ENCODE measurements at places on chromosomes 1 and 21.

- no peak for DNase-seq
These were observed 151.7 kb downstream of the SEC16B start for GRCh38 chr1:177817937-177818875.

DNA sequence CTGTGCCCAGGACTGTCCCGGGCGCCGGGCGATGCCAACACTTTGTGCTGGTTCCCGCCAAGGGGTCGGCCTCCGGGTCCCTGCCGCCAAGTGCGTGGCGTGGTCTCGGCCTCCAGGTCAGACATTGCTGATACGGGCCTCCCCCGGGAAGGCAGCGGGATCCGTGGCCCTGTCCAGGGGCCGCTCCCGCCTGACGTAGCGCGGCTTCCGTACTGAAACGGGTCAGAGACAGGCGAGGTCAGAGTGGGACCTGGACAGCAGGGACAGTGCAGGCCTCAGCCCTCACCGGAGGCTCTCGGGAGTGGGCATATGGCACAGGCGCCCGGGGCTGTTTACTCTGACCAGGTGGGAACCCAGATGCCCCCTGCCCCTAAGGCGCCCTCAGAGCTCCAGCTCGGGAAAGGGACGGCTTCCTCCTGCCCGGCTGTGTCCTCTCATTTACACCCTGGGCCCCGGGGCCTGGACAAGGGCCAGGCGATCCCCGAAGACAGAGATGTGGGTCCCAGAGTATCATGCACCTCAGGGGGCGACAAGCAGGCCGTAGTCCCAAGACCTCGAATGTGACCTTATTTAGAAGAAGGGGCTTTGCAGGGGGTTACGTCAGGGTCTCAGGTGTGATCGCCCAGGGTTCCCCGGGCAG, 8.8 kb upstream of the RNF223 start:
- DNase-seq: no peak

DNA sequence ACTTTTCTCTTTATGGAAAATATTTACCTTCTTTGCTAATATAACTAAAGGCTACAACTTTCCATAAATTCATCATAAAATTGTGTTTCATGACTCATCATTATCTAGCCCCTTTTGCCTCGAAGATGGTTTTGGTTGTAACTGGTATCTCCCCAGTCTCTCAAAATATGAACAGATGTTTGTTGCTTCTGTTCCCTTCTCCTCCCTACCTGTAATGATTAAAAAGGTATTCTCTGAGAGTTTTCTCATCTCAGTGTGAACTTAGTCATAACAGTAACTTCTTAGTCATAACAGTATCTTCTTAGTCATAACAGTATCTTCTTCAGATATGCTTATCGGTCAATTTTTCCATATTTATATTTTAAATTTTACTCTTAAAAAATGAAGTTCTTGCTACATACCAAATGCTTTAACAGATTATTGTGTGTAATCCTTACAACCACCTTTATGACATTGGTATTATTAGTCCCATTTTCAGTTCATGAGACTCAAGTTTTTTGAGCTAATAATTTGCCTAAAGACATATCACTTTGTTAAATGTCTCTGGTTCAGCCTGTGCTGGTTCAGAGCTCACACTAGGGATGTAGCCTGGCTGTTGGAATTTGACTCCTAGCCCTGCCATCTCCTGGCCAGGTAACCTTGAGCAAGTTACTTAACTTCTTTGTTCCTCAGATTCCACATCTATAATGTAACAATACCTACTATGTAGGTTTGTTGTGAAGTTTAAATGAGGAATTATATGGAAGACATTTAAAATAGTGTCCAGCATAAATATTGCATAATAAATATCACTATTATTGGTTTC, 32.6 kb downstream of the ATP1B1 start:
- no peak for DNase-seq

DNA sequence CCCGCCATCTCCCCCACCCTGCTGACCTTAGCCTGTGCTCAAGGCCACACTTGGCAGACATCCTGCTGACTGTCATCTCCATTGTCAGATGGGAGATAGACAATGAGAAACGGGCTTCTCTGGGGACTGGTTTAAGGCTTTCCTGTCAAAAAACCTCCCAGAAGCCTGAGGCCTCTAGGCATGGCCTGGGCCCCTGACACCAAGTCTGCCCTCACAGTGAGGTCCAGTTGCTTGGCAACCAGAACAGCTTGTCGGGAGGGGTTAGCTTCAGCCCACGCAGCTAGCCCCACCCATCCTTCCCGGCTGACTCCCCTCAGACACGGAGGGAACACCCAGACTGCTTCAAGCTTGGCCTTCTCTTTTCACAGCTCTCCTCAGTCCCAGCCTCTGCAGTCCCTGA, 11.0 kb downstream of the PLEKHA6 start:
- DNase-seq: no peak

- DNase-seq: no peak
These were observed 59.5 kb upstream of the TLR5 start for GRCh38 chr1:223202376-223203033.

- no peak for DNase-seq
These were observed 213.7 kb downstream of the LRRC40 start for GRCh38 chr1:69991644-69992043.

GRCh38 chr1:186420311-186420710, 40.6 kb downstream of the PDC start:
- DNase-seq: no peak

DNA sequence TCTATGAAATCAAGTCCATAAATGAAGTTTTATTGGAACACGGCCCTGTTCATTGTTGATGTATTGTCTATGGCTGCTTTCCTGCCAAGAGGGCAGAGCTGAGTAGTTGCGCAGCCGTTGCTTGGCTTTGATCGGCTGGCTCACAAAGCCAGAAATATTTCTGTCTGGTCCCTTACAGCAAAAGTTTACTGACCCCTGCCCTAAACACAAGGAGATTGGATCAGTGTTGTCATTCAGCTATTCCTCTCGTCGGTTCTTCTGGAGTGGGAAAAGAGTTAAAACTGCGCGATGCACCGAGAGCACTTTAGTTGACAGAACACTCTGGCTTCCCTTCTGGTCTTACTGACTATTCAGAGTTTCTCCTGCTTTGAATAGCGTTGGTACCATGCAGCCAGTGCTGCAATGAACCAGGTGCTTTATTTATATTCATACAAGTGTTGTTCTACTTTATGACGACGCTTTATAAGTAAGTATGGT, 868 bp downstream of the ZBTB40 start:
- DNase-seq: no peak

GRCh38 chr1:233393084-233393840, 65.7 kb downstream of the MAP3K21 start:
- no peak for DNase-seq

DNA sequence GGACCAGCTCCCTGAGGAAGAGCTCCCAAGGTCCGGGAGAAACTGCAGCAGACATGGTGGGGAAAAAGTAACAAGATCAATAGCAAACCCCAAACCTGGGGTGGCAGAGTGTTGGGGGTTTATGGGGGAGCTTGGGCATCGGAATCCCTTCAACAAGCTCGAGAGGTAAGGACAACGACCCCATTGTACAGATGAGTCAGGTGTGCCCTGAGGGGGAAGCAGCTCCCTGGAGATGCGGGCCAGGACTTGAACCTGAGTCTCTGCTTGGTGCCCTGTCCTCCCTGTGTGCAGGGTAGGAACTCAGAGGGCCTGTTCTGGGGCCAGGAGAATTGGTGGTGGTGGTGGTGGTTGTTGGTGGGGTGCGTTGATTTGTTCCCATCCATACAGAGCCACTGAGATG, 125.4 kb downstream of the PTPRU start:
- no peak for DNase-seq

- no peak for DNase-seq
These were observed 276.6 kb downstream of the SETD4 start for GRCh38 chr21:35783721-35784120.

DNA sequence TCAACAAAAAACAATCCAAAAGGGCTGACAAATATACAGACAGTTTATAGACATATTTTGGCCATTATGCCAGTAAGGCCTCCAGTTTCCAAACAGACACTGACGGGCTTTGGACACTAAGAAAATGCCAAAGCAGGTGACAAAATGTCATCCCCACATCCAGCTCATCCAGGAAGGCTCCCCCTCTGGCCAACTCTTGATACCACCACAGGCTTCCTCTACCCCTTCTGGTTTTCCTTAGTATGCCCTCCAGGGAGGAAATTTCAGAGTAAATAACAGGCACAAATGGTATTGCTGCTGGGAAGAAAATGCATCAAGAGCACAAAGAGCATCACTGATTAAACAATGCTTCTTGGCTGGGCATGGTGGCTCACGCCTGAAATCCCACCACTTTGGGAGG, 225.3 kb downstream of the VAV3 start:
- DNase-seq: no peak

- no peak for DNase-seq
These were observed 442.9 kb upstream of the NEGR1 start for GRCh38 chr1:72724951-72725861.

DNA sequence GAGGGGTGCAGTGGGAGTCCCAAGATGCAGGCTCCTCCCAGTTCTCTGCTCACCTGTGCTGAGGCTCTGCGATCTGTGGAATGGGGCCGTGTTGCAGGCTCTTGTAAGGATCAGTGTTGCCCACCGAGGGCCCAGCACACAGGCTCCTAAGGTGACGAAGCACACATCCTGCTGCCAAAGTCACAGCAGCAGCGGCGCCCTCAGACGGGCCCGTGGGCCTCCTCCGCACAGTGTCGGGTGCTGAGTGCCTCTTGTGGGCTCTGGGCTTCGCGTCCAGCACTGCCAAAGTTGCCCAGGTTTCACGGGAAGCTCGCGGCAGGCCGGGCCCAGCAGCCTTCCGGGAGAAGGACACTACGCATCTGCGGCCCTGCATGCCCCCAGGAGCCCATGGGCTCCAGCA, 72.1 kb upstream of the ABCG1 start:
- DNase-seq: no peak

- DNase-seq: no peak
These were observed 10.5 kb upstream of the SRP9 start for GRCh38 chr1:225766967-225767633.

- DNase-seq: no peak
These were observed 9.2 kb downstream of the VASH2 start for GRCh38 chr1:212959266-212960220.

GRCh38 chr1:245901037-245901436, 606.0 kb downstream of the SMYD3 start:
- no peak for DNase-seq

- DNase-seq: no peak
These were observed 42.6 kb upstream of the A3GALT2 start for GRCh38 chr1:33363470-33363861.

DNA sequence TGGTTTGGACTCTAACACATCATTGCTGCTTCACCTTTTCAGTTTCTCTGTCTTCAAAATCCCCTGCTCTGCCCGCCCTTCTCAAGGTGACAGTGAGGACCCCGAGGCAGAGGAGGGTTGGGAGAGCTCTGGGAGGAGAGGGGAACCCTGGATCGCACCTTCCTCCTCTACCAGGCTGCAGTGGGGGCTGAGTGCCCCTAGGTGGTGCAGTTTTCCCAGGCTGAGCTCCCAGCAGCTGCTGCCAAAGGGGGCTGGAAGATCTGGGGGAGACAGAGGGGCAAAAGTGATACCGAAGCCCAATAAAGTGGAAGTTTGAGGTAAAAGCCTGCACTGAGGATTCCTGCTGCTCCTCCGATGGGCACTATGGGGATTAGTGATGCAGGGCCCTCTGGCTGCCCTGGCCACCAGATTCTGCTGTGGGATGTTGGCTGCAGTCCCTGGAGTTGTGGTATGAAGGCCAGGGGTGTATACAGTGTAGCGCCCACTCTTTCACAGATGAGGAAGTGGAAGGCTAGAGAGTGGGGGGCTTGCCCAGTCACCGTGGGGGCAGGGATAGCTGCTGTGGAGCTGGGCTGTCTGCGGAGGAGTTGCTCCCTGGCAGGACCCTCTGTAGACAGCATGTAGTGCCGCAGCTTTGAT, 40.7 kb upstream of the SCMH1 start:
- no peak for DNase-seq

GRCh38 chr1:157400766-157401165, 151.5 kb downstream of the FCRL5 start:
- DNase-seq: no peak

DNA sequence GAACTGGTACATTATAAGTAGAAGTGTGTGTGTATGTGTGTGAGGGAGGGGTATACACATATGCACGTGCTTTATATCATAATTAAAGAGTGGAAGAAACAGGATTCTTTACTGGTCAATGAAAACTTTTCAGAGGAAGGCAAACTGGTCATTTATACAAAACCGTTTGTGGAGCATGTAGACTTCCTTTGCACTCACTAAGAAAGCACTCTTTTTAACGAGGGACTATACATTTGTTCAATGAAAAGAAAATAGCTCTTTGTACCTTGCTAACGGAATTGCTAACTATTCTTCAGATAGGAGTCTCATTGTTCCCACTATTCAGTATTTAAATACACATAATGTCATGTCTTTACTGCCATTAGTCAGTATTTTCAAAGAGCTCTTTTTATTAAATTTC, 219.3 kb downstream of the ST6GALNAC3 start:
- no peak for DNase-seq

GRCh38 chr1:4416189-4416588, 238.2 kb upstream of the AJAP1 start:
- no peak for DNase-seq
